ENCODE measurements at places on chromosomes 7 and 10.
A peak's percentile ranks its signal among the peaks of the same experiment; 100 is the strongest.

GRCh38 chr10:3782451-3783315 is 2.3 kb downstream of the KLF6 start:
- DNase-seq = peak; percentile 57

- no peak for DNase-seq
Observed at GRCh38 chr7:147415991-147416390, 1174.6 kb upstream of the C7orf33 start.

GRCh38 chr10:99849536-99849935 is 67.1 kb downstream of the ABCC2 start:
- DNase-seq = no peak

GRCh38 chr10:10772411-10772810 is 245.3 kb upstream of the CELF2 start:
- DNase-seq = no peak

DNA sequence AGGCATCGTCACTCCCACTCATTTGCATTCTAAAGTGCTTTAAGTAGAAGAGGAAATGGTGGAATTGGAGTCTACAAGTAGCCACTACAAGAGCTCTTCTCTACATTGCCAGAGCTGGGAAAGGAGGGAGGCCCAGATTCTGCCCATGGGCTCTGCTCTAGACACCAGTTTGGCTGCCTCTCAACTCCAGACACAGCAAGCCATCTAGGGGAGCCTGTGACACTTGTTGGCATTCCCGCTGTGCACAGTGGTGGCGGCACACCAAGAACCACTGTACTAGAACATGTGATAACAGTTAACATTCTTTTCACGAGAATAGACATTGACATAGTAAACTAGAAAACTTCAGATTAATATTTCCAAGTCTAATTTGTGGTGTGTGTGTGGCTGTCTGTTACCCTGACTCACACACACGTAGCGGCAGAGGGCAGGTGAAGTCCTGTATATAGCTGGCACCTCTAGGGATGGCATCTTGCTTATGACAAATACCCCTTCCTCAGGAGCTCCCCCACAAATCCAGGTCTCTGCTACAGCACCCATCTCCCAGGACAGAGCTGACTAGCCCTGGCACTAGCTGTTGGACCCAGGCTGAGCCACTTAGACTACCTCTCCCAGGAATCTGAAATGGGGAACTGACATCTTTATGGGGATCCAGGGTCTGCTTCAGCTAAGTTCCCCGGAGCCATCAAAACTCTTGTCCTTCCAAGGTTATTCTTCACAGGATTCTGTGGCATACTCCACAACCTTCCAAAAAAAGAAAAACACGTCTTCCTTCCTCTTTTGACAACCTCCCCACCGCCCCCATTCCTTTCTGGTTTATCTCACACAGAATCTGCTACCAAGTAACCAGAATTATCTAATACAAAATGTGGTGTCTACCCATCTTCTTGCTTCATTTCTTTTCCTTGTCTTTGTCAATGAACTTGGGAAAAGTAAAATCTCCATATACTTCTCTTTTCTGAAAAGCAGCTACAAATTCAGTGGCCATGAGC is 54.7 kb upstream of the MRLN start:
- DNase-seq = no peak

GRCh38 chr10:86899670-86900276 is 57.6 kb downstream of the MMRN2 start:
- peak; percentile 18 for DNase-seq

- DNase-seq = no peak
Observed at GRCh38 chr10:34241226-34242000, 573.7 kb downstream of the PARD3 start.

DNA sequence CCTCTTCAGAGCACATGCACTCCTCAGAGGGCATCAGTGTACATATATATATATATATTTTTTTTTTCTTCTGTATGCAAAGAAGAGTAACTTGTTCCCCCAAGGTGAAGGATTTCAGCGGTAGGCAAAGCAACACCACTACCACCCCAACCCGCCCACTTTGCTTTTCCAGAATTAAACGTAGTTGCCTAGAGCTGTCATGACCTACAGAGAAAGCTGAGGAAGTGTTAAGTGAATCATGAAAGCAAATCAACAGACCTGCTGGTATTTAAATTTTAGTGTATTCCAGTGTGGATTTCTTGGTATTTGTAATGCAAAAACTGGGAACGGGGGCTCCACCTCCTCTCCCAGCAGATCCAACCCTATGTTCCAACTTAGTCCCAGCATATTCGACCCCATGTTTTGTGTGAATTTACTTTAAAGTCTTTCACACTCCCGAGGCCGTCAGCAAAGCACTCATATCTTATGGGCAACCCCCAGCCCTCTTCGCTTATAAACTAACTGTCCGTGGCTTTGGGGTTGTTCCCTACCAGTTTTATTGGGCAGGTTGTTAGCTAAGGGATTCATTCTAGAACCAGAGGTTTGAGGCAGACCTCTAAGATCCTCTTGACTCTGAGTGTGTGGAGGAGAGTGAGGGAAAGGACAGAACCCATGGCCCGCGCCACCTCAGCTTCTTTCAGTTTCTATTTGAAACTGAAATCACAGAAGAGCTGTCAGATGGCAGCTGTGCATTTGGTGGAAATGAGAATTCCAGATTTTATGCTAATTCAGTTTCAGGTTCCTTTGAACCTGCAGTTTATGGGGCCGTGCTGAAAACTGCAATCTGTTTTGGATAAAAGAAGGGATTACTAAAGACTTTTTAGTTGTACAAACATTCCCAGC is 450.2 kb upstream of the GALNT17 start:
- DNase-seq = no peak

DNA sequence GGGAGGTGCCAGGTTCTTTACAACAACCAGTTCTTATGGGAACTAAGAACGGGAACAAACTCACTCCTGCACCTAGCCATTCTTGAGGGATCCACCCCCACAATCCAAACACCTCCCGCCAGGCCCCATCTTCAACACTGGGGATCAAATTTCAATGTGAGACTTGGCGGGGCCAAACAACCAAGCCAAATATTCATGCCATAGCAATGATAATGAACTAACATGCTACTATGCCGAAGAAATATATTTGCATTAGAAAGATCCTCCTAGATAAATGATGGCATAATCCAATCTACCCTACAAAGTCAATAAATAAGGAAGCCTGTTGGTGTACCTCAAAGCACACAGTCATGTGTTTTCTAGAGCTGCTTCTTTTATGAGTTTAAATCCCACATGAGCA is 57.6 kb downstream of the CCDC71L start:
- DNase-seq = no peak

- no peak for DNase-seq
Observed at GRCh38 chr10:43576062-43576461, 1.6 kb upstream of the ZNF239 start.

DNA sequence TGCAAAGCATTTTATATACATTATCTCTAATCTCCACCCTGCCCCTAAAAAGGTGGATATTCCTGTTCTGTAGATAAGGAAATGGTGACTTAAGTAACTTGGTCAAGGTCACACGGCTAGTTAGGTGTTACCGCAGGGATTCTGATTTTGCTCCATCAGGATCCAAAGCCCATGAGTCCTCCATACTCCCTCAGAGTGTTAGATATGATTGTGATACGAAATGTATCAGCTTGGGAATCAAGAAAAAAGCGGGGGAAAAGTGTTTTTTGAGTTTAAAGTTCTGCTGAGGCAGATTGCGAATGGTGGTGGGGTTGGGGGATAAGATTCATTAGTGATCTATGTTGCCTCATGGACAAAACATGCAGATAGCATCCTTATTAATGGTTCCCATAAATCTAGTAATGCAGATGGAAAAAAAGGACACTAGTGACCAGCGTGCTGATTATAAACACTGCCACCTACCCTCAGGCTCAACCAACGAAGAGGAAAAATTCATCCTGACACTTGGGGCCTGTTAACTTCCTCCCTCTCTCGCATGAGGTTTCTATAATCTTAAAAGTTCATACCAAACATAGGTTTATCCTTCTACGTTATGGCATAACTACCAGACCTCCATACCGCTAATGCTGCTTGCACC is 2.3 kb downstream of the ICA1 start:
- DNase-seq = no peak

GRCh38 chr7:129093867-129094456 is 39.1 kb upstream of the TNPO3 start:
- no peak for DNase-seq

GRCh38 chr10:132972986-132973902 is 30.9 kb upstream of the CFAP46 start:
- DNase-seq = no peak

DNA sequence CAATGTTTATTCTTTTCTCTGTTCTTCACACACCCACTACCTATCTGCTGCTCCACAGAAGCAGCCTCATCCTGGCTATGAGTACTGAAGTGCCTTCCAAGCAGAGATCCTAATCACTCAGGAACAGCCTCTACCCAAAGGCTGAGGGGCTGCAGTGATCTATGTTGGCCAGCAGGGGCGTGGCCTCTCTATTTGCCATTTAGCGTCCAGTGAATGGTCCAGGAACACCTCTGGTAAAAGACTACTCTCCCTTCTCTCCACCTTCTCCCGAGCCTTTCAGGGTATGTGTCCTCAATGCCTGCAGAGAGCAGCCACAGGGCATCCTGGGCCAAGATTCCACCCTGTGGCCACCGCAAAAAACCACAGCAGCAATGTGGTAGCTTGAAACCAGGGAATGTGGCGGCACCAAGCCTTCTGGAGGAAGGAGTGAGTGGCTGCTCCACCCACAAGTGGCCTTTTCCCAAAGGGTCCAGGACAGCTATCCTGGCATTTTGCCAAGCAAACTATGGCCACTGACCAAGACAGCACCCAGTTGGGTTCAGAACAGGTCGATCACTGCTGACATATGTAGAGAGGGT is 70.9 kb downstream of the SYPL1 start:
- peak; percentile 19 for DNase-seq

DNA sequence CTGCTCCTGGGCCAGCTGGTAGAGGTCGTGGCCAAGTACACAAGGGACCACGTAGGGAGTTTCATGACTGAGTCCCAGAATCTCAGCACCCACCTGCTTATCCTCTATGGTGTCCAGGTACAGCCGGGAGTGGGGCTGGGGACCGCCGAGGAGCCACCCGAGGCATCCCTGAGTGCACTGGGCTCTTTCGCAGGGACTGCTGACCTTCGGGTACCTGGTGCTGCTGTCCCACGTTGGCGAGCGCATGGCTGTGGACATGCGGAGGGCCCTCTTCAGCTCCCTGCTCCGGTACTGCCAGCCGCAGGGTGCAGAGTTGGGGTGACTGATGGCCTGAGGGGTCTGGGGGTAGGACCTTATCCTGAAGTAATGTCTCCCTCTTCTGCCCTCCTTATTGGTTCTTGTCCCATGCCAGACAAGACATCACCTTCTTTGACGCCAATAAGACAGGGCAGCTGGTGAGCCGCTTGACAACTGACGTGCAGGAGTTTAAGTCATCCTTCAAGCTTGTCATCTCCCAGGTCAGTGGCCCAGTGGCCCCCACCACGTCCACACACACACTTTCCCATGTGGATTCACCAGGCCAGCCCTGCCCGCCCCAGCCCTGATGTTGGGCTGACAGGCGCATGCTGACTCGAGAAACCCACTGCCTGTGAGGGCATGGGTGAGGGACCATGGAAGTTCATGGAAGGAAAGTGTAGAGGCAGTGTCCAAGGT is 6.2 kb downstream of the ABCB8 start:
- DNase-seq = no peak

GRCh38 chr10:73920089-73920488 is 9.2 kb downstream of the PLAU start:
- DNase-seq = no peak

- DNase-seq = no peak
Observed at GRCh38 chr10:30439931-30440330, 5.9 kb downstream of the MAP3K8 start.

- no peak for DNase-seq
Observed at GRCh38 chr10:11871466-11871865, 48.3 kb downstream of the PROSER2 start.

GRCh38 chr10:16853201-16853600 is 36.0 kb upstream of the RSU1 start:
- DNase-seq = no peak

GRCh38 chr10:119860866-119861607 is 11.6 kb downstream of the MCMBP start:
- no peak for DNase-seq

DNA sequence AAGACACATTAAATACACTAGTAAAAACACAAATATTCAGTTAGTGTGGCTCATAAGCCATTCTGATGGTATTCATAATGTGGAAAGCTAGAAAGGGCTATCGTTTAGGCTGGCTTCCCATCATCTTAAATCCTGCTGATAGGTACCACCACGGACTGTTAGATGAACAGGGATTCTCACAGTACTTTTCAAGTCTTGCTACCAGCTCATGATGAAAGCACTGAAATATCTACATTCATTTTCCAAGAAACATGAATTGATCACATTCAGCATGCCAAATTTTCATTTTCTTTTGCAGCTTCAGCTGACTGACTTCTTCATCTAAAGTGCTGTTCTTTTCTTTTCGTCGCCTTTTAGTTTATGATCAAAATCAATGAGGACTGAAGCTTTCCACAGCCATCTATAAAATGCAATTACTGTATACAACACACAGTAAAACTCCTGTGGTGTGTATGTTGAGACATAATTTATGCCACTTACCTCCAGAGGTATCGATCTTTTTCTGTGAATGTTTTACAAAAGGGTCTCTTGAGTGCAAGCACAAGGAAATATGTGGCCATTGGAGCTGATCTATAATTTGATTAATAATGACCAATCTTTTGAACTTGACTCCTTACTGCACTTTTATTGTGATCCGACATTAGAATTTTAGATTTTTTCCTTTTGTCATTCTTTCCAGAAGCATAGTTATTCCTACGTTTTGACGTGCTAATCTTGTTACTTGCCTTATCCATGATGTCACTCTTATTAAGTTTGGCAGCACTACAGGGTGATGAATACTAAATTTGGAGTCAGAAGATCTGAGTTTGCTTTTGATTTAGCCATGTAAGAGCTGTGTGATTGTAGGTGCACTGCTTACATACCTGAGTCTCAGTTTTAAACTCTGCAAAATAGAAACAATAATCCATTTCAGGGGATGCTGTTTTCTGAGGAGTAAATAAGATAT is 58.4 kb downstream of the NXPH1 start:
- DNase-seq = no peak

DNA sequence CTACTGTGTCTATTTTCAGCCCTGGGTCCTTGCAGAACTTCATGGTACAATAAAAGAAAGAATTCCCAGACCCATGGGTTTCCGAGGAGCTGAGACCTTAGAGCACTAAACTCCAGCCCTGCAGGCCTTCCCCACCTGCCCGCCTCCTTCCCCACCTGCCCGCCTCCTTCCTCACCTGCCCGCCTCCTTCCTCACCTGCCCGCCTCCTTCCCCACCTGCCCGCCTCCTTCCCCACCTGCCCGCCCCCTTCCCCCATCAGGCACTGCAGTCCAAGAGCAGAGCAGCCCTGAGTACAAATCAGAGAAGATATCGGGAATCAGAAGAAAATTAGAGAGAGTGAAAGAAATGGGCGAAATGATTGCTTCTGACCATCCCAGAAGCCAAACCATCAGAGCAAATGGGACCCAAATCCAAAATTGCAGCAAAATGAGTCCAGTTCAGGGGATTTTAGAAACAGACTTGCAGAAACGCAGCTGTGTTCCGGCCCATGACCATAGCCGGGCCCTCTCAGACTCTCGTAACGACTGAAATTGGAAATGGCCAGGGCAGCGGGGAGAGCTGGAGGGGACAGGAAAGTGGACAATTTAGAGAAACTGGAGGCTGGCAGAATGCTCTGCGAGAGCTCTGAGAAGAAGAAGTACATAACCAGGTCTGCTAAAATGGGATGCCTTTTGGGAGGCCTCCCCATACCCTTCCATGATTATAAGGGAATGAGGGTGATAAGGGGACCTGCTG is 568.4 kb downstream of the TCERG1L start:
- no peak for DNase-seq

Measured in T-helper 9 cell (primary cell).